ENCODE measurements at places on chromosomes 4 and X.

GRCh38 chr4:138225477-138225876, 16.7 kb downstream of the SLC7A11 start:
- peak; percentile 28 for DNase-seq

- peak; percentile 69 for DNase-seq
Measured at GRCh38 chr4:3765271-3766035, 732 bp upstream of the ADRA2C start.

DNA sequence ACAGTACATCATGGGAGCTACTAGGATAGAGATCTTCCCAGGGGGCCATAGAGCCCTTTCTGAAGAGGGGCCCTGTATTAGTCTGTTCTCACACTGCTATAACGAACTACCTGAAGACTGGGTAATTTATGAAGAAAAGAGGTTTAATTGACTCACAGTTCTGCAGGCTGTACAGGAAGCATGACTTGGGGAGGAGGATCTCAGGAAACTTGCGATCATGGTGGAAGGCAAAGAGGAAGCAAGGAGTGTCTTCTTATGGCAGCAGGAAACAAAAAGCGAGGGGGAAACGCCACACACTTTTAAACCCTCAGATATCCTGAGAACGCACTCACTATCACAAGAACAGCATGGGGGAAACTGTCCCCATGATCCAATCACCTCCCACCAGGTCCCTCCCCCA, 4.2 kb upstream of the SLC9A6 start:
- DNase-seq = no peak

GRCh38 chrX:18883234-18883960, 100.5 kb downstream of the PHKA2 start:
- no peak for DNase-seq

DNA sequence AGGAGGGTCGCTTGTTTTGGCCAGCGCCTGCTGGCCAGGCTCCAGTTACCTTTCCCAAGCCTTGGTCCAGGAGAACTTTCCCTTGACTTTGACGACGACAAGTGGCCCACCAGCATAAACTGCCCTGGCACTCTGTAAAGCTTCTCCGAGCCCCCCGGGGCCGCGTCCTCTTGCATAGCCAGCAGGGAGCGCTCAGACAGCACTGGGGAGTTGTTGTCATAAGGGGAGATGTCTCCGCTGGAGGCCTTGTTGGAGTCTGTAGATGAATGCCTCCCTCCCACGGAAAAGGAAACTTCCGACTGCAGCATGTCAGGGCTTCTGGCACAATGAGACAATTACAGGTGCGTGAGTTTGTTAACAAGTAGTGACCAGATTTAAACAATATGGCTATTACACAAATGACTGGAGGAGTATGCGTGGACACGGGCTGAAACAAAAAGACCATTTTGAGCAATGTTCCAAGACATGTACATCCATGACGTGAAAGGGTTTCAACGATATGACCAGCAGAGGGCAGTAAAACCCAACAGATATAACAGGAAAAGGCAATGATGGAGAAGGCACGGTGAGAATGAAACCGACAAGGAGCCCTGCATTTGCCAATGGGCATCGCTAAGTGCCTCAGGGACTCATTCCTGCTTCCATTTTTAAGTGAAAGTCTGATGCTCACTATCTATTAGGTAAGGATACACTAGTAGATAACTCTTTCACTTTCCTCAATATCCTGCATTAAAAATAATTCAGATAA, 33.0 kb downstream of the HCCS start:
- DNase-seq = peak; percentile 54
